ENCODE measurements at places on chromosomes 6 and 20.

DNA sequence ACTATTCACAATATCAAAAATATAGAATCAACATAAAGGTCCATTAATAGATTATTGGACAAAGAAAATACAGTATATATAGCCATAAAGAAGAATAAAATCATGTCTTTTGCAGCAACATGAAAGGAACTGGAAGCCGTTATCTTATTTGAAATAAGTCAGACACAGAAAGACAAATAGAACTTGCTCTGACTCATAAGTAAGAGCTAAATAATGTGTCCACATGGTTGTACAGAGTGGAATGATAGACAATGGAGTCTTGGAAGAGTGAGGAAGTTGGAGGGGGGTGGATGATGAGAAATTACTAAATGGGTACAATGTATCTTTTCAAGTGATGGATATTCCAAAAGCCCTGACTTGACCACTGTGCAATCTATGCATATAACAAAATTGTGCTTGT, 613.5 kb downstream of the PHF3 start:
- no peak for DNase-seq

DNA sequence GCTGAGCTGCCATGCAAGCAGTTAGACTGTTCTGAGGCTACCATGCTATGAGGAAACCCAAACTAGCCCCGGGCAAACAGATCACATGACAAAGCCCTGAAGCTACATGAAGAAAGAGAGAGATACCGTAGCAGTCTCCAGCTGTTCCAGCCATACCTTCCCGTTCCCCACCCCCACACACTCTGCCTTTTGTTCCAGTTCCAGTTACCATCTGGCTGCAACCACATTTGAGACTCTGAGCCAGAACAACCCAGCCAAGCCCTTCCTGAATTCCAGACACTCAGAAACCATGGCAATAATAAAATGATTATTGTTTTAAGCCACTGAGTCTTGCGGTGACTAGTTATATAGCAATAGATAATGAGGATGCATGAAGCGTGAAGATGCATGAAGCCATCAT, 28.3 kb downstream of the RIN2 start:
- peak; percentile 5 for DNase-seq

- DNase-seq, result no peak
These were observed 26.2 kb downstream of the ATXN1 start for GRCh38 chr6:16735014-16735413.

DNA sequence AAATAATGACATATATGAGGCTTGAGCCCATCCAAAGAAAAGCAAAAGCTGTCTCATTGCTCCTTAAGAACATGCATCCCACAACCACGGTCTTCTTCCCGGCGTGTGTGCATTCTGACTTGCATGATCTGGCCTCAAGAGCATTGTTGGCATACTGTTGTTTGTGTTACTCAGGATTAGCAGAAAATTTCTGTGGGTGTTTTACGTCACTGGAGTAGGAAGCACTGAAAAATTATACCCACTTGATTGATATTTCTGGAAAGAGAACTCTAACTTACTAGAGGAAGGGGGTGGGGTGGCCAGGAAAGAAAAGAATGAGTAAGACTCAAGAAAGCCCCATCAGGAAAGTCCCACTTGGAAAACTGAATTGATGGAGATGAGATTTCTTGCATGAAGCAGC, 326.2 kb upstream of the PRDM1 start:
- DNase-seq, result no peak

Measured in HL-60 (cell line).